ENCODE measurements at places on chromosomes 1 and 21. TPM values are rescaled to one million over a fixed set of nuclear protein-coding genes. Genes with fewer than 3 reads are reported as not detected.

UBXN11 gene
- total RNA-seq: 20.7 TPM

ERICH3 gene
- not detected for total RNA-seq

DNA sequence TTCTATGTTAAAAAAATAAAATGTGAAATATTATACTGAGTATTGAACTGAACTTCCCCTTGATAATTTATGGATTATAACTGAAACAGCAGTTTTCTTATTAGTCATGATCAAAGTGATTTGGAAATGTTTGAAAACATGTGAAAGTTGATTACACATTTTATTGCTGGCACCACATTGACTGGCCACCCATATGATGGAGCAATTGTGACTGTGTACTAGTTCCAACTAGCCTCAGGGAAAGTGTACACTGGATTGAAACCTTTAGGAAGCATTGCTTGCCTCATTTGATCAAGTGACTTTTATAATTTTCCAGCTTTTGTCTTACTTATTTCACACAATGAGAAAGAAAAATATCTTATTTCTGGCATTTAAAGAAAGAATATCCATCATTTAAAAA, 128.0 kb upstream of the ADGRL2 start:
- H3K27me3 ChIP-seq: no peaks in the 10 kb centered on the region
- H3K27ac ChIP-seq: no peak overlapping the region
- H3K4me1 ChIP-seq: no peaks in the 10 kb centered on the region
- DNase-seq: no peak

DNA sequence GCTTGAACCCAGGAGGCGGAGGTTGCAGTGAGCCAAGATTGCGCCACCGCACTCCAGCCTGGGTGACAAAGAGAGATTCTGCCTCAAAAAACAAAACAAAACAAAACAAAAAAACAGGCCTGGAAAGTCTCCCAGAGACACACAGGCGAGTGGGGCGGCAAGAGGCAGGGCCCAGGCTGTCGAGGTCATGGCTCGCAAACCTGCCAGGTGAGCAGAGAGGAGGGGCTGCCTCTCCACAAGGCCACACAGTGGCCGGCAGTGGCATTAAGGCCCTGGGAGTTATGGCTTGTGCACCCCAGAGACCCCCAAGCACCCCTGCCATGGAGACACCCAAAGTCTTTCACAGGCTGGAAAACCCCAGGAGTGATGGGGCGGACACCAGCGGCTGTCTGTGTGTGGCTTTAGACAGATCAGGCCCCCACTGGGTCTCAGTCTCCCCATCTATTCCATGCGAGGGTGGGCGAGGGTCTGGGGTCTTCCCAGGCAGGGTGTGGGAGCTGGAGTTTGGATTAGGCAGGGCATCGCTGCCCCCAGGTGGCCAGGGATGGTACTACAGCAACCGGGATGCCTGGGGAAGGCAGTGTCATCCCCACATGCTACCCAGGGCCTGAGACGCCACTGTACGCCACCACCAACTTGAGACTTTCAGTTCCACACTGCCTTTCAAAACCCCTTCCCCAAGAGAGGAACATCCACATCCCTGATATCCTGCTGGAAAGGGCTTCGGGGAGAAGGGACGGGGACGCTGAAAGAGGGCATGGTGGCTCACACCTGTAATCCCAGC, 7.3 kb upstream of the CTRC start:
- DNase-seq: peak; percentile 84
- H3K4me1 ChIP-seq: no peaks in the 10 kb centered on the region
- H3K27ac ChIP-seq: no peak overlapping the region
- H3K27me3 ChIP-seq: no peaks in the 10 kb centered on the region

DNA sequence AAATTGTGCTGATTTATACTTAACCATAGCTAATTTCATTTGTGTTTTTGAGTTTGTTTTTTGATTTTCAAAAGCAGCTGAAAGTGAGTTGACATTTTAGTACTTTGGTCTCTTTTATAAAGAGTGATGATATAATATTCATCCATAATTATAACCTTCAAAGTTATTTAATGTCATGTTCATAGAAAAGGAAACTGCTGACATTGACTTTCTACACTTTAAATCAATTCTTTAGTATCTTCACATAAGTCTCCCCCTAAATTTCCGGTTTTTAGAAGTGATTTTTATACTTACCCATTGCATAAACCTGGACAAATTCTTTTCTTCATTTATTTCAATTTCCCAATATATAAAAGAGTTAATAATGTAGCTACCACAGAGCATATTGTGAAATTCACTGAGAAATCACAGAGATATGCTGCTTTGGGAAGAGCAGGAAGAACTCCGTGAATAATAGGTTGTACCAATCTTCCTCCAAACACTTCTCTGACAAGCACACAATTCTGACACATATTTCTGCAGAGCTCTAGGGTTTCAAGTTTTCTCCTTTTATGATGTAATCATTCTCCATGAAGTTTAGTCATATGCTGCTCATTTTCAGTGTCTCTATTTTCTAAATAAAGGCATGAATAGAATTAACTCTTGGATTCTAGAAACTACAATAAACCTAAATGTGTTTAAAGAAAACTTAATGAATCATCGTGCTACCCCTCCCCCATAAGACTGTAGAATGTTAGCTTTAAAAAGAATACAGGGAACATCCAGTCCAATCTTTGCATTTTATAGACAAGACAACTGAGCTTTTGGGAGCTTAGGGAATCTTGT, 25.6 kb upstream of the CDC42BPA start:
- H3K36me3 ChIP-seq: no peaks in the 10 kb centered on the region
- no peak overlapping the region for H3K4me3 ChIP-seq
- no peak for DNase-seq

DNA sequence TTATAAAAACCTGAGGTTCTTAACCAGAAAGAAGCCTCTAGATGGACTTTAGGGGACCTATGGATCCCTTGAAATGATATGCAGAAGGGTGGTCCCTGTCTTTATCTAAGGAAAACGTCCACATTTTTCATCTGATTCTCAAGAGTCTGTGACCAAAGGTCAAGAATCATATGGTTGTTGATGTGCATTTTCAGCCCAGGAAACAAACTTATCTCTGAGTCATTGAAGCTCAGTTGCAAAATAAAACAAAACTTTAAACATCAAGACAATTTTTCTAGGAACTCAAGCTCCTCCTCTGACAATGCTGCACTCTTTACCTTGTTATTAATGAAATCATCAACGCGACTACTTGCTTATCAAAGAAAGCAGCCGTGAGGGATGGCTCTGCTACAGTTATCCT, 83.3 kb downstream of the TIAM1 start:
- no peaks in the 10 kb centered on the region for H3K36me3 ChIP-seq
- no peaks in the 10 kb centered on the region for H3K4me1 ChIP-seq
- no peak overlapping the region for H3K4me3 ChIP-seq
- no peak overlapping the region for H3K27ac ChIP-seq
- DNase-seq: no peak

DNA sequence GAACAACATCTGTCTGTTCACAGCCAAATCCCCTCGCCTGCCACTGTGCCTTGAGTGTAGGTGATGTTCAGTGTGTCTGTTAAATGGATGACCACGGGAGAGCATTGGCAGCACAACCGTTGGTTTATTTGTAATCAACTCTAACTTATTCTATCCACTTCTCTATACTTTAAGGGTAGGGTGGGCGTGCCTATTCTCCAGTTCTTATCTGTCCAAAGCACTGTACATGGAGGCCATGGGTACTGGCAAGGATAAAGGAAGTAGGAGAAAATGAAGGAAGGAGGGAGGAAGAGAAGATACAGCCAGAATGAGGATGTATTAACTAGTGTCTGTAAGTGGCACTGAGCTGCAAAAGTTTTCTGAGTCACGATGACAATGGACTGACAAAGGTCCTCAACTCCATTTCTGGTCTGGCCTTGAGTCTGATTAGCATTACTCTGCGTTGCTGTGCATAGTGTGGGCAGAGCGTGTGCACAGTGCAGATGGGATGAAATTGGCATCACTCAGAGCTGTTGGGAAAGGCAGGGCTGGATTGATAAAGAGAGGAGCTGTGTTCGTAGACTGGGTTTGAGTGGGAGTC, 7.1 kb downstream of the RHOU start:
- H3K4me1 ChIP-seq: no peaks in the 10 kb centered on the region
- H3K27me3 ChIP-seq: no peaks in the 10 kb centered on the region
- DNase-seq: no peak
- H3K27ac ChIP-seq: no peak overlapping the region
- H3K36me3 ChIP-seq: no peaks in the 10 kb centered on the region
- no peak overlapping the region for H3K4me3 ChIP-seq

DNA sequence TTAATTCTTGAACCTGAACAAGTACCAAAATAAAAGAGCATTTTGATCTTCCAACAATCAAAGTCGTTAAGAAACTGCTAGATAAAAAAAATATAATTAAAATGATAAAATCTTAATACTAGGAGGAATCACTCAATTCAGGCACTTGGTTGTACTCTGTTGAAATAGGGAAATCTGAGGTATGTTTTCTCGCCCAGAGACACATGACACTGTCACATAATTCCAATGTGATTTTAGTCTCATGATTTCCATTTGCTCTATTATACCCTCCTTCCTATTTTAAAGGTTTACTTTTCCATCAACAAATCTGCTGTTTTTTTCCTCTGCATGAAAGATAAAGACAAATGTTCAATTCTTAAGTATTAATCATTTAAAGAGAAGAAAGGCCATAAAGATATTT, 97.6 kb downstream of the ZZZ3 start:
- H3K4me3 ChIP-seq: no peak overlapping the region
- H3K36me3 ChIP-seq: peaks cover 21% of the 10 kb centered on the region
- H3K27me3 ChIP-seq: no peaks in the 10 kb centered on the region
- DNase-seq: no peak
